ENCODE measurements at places on chromosomes 2 and 18.
A peak's percentile ranks its signal among the peaks of the same experiment; 100 is the strongest.

DNA sequence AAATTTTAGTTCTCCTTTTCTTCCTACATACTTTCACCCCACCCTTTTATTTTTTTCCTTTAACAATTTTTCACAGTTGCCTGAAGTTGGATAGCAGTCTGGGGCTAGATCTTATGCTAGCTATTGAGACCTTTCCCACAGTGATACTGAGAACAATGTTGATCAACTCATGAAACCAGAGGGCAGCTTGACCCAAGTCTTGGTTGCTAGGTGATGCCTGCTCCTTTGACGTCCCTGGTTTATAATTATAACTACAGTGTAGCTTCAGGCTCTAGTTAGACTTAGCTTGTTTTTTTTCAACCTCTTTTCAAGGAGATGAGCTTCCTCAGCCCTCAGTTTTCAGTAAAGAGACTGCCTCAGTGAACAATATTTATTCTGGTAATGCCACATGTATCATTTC is 648.5 kb downstream of the IRS1 start:
- DNase-seq = no peak

- DNase-seq = peak; percentile 31
These were observed 43.1 kb downstream of the KCTD18 start for GRCh38 chr2:200466425-200467418.

DNA sequence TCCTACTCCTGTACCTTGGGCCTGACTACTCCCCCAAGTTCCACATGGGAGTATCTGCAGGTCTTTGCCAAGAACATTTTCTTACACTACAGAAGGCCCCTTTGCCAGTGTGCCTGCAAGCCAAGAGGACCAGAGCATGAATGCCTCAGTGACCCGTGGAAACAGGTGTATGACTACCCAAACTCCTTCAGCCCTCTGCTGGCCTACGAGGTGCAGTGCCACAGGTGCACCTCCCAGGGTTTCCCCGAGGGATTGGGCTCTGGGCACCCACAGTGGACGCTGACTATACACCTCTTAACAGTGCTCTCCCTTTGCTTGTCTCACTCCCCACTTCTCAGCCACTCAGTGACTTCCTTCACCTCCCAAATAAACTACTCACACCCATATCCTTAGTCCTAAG is 91.4 kb downstream of the COL6A3 start:
- no peak for DNase-seq

GRCh38 chr2:201974171-201975100 is 59.2 kb upstream of the FZD7 start:
- no peak for DNase-seq

- DNase-seq = no peak
These were observed 10.2 kb upstream of the TTC32 start for GRCh38 chr2:19911808-19912509.

DNA sequence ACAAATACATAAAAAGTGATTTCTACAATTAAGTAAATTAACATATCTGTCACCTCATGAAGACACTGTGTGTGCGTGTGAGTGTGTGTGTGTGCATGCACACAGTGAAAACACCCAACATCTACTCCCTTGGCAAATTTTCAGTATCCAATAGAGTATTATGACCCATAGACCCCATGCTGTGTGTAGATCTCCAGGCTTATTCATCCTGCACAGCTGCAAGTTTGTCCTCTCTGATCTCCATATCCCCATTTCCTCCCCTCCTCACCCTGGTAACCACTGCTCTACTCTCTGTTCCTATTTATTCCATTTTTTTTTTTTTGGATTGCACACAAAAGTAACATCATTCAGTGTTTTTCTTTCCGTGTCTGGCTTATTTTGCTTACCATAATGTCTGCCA is 391.0 kb downstream of the SOX11 start:
- DNase-seq = no peak

DNA sequence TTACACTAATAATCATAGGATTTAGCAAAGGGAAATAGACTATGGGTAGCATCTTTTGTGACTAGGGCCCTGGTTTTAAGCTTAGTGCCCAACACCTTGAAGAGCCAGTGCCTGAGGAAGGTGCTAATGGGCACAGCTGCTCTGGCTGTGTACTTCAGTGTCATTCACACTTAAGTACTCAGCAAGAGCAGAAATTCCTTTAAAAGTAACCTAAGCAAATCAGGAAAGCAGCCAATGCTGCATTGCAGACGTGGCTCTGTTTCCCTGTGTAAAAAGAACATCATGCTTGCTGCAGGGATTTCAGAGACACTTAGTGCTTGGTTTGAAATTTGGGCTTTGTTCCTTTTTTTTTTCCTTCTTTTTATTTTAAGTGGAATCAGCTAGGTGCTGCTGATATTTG is 505.4 kb downstream of the SUCLG1 start:
- DNase-seq = no peak

DNA sequence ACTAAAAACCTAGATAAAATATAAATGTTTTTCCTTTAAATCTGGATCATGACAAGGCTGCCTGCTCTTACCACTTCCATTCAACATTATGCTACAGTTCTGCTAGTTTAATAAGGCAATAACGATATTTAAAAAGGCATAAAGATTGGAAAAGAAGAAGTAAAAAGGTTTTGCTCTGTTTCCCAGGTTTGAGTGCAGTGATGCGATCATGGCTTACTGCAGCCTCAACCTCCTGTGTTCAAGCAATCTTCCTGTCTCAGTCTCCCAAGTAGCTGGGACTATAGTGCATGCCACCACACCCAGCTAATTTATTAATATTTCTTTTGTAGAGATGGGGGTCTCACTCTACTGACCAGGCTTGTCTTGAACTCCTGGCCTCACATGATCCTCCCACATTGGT is 40.8 kb downstream of the PROKR1 start:
- no peak for DNase-seq

GRCh38 chr2:101781326-101781725 is 83.8 kb downstream of the MAP4K4 start:
- DNase-seq = no peak

DNA sequence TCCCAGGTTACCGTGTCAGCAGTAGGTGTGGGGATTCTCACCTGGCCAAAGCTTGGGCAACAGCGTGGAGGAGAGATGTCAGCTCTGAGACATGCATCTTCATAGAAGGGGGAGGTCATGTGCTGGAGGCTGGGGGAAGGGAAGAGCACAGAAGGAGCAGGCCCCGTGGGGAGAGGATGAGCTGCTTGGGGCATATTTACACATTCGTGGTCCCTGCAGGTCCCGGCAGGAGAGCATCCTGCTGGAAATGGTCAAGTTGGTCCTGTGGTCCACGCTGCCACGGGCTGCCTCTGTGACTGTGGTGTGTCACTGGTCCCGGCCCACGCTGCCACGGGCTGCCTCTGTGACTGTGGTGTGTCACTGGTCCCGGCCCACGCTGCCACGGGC is 195.1 kb upstream of the TWIST2 start:
- no peak for DNase-seq

Data from central memory CD4-positive, alpha-beta T cell (primary cell).